ENCODE measurements at places on chromosomes 4 and X.
A peak's percentile ranks its signal among the peaks of the same experiment; 100 is the strongest.

GRCh38 chr4:111454961-111455360, 690.3 kb upstream of the FAM241A start:
- no peak for DNase-seq

DNA sequence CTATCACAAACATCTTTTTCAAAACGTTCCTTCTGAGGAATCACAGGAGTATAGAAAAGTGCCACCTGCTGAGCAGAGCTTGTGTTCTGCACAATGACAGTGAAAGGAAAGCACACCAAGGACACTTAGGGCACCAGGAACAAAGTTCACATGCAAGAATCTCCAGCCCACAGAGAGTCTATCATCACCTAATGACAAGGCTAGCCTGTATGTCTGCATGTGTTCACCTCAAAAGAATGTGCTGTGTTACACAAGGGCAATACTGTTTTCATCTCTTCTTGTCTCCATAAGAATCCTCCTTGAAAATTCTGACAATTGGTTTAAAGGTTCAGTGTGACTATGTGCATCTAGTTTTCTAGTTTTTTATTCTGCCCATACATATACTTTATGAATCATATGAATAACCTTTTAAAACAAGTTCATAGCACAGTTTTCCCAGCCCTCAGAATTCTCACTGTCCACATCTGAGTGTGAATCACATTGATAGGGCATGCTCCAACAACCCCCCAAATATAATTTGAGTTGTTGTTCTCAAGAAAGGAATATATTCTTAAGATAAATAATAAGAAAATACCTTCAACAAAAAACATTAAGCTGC, 118.0 kb downstream of the PWWP3B start:
- no peak for DNase-seq

GRCh38 chr4:18858229-18858922, 836.8 kb upstream of the LCORL start:
- DNase-seq, result no peak

DNA sequence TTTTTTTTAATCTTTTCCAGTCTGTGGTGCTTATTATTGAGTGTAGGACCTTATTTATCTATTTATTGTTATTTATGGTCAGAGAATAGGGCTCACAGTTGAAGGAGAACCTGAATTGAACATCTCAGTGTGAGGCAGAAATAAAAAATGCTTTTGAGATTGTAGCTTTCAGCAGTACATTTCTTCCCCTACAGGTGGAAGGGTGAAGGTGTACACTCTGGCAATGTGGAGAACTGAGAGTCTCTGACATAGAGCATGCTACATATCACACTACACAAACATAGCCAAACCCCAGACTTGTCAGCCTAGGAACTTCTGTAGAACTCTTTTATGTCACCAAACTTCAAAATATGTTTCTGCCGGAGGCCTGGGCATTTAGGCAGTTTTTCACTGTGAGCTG, 140.2 kb downstream of the STIM2 start:
- peak; percentile 30 for DNase-seq

- no peak for DNase-seq
These were observed 216.3 kb upstream of the PCDH18 start for GRCh38 chr4:137748616-137749015.

DNA sequence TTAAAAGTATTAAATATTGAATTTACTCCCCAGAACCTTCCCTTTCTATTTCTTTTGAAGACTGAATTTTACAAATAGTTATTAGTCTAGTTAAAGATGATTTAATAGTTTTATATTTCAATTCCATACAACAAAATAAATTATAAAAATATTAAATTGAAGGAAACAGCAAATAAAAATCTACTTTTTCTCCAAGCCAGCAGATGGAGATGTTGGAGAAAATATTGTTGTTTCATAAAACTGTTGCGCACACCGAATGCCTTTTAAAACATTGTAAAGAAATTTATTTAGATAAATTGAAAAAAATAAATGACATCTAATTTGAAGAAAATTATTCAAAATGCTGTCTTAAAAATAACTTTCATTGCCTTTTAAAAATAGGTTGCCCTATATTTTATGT, 5.5 kb downstream of the GRIA2 start:
- no peak for DNase-seq

DNA sequence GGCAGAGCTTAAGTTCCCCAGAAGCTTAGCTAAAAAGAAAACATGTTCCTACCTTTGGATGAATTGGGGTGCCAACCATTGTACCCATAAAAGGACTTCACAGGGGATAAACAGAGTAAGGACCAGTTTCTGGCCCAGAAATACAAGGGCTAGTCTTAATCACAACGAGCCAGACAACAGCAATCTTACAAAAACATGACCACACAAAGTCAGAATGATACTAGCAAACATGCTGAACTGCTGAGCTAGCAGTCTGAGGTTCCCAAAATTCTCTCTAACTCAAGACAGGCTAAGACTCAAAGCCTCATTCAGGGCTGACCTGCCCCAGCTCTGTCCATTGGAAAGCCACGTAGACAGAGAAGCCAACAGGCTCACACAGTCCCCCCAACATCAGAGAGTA, 40.3 kb downstream of the ATP11C start:
- DNase-seq, result no peak

DNA sequence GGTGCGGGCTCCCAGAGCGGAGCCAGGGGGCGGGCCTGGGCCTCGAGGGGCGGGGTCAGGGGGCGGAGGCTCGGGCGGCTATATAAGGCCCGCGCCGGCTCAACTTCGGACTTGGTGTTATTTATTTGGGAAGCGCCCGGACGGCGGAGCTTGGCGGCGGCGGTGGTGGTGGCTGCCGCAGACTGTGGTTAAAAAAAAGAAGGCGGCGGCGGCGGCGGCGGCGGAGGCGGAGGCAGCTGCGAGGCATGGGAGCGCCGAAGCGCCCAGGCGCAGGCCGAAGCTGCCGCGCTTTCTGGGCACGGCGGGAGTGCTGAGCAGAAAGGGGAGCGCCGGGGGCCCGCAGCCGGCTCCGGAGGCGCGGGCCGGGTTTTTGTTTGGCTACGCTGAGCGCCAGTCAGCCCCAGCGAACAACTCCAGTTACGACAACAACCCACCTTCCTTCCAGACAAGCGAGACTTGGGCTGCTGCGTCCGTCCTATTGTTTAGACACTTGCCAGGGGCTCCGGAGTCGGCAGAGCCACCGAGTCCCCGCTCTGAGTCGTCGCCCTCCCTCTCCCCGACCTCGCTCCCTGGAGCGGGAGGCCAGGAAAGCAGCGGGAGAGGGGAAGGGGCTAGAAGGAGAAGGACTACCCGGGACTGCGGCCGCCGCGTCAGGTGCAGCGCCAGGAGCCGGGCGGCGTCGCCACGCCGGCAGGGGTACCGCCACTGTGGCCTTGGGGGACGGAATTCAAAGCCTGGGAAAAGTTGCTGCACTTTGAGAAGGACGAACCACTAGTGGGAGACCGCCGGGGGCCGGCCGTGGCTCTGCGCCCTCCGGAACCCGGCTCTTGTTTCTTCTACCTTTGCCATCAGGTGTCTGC, at the start of gene SLIT2:
Gene SLIT2, plus strand, starts transcription at position 110 of the 860 bp plus-strand sequence. CDS start 1,911 bp downstream, outside the sequence.
- peak; percentile 80 for DNase-seq

DNA sequence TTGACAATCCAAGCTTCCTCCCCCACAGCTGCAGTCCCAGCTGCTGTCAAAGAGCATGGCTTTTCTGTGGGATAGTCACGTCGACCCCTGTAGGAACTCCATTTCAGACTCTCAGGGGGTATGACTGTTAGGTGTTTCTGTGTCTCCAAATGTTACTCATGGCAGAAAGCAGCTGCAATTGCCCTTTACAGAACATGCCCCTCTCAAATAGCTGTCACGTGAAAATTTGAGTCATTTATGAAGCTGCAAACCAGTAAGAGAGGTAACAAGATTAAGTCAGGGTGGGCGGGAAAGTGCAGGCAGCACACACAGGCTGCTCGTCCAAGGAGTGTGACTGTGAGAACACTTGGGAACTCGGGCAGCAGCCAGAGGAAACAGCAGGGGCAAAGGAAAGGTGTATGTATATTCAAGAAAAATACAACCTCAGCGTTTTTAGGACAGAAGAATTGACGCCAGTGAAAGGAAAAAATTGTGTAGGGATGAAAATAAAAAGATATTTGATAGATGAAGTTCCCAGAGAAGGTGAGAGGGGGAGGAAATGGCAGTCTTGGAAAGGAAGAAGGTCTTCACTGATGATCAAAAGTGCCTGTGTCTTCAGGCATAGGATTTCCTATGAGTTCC, 66.5 kb upstream of the TMEM184C start:
- DNase-seq, result no peak

- no peak for DNase-seq
These were observed 94.3 kb upstream of the FAM47B start for GRCh38 chrX:34848281-34848680.

GRCh38 chr4:176002007-176002613, 63.5 kb upstream of the WDR17 start:
- DNase-seq, result peak; percentile 36

DNA sequence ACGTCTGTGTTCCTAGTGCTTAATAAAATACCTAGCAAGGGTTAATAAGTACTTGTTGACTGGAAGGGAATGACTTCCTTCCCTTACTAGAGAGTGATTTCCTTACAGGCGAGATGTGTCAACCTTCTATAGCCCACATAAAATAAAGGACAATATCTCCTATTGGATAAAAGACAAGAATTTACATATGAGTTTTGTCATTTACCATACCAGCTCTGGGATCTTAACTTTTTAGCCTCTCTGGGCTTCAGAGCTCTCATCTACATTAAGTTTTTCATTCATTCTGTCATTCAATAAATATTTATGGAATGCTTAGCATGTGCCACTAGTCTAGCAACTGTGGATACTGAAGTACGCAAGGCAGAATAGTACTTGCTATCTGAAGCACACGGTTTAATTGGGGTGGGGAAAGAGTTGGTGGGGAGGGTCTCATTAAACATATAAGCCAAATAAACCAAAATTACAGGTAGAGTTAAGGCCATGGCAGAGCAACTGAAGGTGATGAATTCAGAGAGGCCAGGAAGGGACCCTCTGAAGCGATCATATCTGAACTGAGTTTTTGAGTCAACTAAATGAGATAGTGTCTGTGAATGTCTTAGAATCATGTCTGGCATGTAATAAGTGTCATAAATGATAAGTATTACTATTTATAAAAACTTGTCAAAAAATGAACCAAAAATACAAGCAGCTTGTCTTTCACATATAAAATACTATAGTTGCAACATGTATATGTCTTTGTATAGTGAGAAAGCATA, 91.6 kb upstream of the BMP2K start:
- DNase-seq, result no peak

- no peak for DNase-seq
These were observed 384.4 kb upstream of the PABPC4L start for GRCh38 chr4:134585972-134586371.

- DNase-seq, result no peak
These were observed 20.0 kb downstream of the FGF5 start for GRCh38 chr4:80286451-80286850.

DNA sequence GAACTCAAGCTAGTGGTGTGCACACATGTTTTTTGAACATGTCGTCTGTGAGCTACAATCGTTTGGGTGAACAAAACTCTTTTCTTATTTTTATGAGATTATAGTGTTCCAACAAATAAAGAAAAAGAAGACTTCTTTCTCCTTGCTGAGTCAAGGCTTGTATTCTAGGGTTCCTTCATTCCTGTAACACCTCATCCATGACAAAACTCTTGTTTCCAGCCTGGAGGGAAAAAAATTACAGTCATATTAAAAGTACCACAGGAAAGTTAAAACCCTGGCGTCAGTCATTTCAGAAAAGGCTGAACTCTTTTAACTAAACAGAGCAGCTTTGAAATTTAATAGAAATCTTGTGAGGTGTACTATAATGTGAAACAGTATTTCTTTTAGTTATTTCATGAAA, 79.2 kb upstream of the BOD1L1 start:
- DNase-seq, result no peak

DNA sequence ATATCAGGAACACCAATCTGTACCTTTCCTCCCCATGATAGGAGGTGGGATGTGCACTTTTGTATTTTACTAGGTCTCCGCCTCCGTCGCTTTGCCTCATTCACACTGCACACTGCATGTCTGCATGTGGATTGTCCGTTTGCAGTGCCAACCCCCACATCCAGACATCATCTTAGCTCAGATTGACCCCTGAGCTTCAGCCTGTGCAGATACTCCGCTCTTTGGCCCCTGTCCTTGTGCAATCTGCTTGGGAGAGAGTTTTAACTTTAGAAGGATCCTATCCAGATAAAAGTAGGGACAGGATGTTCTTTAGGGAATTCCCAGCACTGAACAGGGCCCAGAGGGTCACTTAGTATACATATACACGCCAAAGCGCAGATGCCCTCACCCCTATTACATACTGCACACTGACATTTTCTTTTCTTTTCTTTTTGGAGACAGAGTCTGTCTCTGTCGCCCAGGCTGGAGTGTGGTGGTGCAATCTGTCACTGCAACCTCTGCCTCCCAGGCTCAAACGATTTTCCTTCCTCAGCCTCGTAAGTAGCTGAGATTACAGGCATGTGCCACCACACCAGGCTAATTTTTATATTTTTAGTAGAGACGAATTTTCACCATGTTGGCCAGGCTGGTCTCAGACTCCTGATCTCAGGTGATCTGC, 43.3 kb upstream of the FBXW7 start:
- no peak for DNase-seq

- no peak for DNase-seq
These were observed 108.2 kb upstream of the PACRGL start for GRCh38 chr4:20592013-20592412.

DNA sequence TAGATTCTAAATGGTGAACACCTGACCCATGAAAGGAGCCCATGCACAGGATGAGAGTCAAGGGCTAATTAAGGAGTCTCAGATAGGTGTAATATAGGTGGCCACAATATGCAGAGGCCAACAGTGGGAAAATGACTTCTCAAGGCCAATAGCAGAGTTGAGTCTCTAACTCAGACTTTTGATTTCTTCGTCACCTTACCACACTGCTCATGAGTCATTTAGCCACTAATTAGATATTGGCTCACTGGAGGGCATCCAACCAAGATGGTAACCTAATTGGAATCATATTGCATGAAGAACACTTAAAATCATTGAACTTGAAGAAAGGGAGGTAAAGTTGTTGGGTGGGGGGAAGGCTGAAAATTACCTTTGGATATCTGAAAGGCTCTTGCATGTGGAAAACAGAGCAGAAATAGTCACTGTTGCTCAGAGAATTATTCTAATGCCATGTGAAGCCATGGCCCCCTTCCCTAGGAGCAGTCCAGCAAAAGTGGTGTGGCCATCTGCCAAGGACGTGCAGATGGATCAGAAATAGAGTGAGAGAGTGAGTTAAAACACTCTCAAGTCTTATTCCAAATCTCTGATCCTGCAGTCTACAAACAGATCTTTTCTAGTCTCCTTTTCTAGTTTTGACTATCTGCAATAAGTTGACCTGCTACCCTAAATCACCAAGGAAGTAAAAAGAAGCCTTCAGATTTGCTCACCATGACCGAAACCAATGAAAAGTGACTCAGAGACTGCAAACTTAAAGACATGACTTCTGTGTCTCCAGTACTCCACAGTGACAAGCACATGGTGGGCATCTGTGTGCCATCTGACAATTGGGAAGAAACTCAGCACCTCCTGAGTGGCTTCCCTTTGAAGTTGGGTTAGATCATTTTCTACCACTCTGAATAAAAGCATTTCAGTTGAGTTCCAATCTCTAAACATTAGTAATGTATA, 93.9 kb upstream of the C1QTNF7 start:
- DNase-seq, result no peak

GRCh38 chr4:165331359-165331758, 3.9 kb downstream of the MSMO1 start:
- DNase-seq, result peak; percentile 46

- DNase-seq, result no peak
These were observed 167.0 kb upstream of the CASK start for GRCh38 chrX:42090395-42090794.

- DNase-seq, result no peak
These were observed 22.4 kb downstream of the AFF1 start for GRCh38 chr4:86957215-86957614.
